ENCODE measurements at places on chromosomes 5 and 9. TPM values are rescaled to one million over a fixed set of nuclear protein-coding genes. Genes with fewer than 3 reads are reported as not detected.
A peak's percentile ranks its signal among the peaks of the same experiment; 100 is the strongest.

DNA sequence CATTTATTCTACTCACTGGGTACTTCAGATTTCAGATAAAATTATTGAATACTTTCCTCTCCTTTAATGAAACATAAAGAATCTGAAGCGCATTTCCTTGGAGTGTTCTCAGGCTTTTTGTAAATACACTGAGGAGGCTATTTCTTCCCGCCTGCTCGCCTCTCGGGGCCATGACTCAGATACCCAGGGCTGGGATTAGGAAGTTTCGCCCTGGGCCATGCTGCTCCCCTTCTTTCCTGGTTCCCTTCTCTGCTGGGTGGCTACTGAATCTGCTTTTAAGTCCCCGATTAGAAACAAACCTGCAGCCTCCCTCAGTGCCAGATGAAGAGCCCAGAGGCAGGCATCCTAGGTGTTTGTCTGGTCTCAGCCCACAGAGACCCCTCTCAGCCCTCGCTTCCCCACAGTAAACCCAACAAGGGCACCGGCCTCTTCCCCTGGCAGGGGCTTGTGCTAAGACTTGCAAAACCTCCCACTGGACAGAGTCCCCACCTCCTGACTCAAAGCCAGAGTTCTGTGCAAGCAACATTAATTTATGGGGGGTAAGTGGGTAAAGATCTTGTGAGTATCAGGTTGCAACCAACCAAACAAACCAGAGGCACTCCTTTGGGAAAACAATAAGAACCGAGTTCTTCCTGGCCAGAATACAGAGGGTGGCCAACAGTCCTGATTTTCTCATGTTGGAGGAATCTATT lies 30.7 kb upstream of the IRX1 start:
- H3K4me1 ChIP-seq, result no peaks in the 10 kb centered on the region
- DNase-seq, result no peak
- no peak overlapping the region for H3K4me3 ChIP-seq

The GBA2 gene
- 40.7 TPM for total RNA-seq

- no peaks in the 10 kb centered on the region for H3K4me1 ChIP-seq
- no peak overlapping the region for H3K4me3 ChIP-seq
- DNase-seq, result no peak
- H3K36me3 ChIP-seq, result no peaks in the 10 kb centered on the region
- H3K27ac ChIP-seq, result peak overlapping the region; percentile 77
Observed at GRCh38 chr9:98958271-98958984, 14.7 kb downstream of the COL15A1 start.

- H3K27me3 ChIP-seq, result no peaks in the 10 kb centered on the region
- H3K4me1 ChIP-seq, result peaks cover 19% of the 10 kb centered on the region
- H3K4me3 ChIP-seq, result no peak overlapping the region
- peaks cover 20% of the 10 kb centered on the region for H3K36me3 ChIP-seq
- H3K27ac ChIP-seq, result no peak overlapping the region
Observed at GRCh38 chr5:134374232-134374631, 2.9 kb downstream of the UBE2B start.

DNA sequence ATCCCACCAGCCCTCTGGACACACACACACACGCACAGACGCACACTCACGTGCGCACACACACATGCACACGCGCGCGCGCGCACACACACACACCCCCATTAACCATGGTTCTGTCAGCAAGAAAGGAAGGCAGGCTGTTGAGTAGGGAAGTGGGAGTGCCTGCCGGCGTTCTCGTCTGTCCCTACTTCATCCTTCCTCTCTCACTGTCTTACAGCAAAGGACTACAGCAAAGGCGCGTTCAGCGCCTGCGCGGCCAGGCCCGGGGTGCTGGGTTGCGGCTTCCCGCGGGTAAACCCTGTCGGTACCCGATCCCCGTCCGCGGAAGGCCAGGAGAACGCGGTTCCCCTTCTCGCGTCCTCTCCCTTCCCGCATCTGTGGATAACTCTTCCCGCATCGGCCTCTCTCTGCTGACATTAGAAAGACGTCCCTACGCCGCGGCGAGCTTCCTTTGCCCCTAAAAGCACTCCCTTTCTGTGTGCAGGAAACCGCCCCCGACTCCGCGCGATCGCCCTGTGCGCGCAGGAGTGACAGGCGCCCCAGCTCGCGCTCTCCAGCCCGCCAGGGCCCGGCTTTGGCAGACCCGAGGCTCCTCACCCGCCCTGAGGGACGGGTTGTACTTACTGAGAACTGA lies 219.2 kb downstream of the AGTPBP1 start:
- H3K4me3 ChIP-seq, result peak overlapping the region; percentile 21
- no peaks in the 10 kb centered on the region for H3K4me1 ChIP-seq
- no peak overlapping the region for H3K27ac ChIP-seq
- no peaks in the 10 kb centered on the region for H3K36me3 ChIP-seq

DNA sequence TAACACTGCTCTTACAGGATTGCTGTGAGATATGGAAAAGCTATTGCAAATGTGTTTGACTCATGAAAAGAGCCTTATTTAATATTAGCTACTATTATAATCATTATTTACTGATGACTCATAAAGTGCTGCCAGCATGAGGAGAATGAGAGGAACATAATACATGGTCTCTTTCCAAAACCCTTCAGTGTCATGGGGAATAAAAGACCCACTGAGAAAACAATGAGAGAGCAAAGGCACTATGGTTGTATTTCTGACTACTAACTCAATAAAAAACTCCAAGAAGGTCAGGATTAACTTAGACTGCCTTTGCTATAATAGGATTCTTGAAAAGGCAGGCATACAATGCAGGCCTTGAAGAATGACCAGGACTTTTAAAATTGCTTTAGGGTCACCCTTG lies 633.5 kb downstream of the DTWD2 start:
- no peaks in the 10 kb centered on the region for H3K36me3 ChIP-seq
- H3K4me1 ChIP-seq, result no peaks in the 10 kb centered on the region
- no peak overlapping the region for H3K27ac ChIP-seq

The S100Z gene
- total RNA-seq, result not detected

GRCh38 chr5:1200495-1201326 lies 684 bp upstream of the SLC6A19 start:
- H3K27ac ChIP-seq, result no peak overlapping the region
- no peaks in the 10 kb centered on the region for H3K36me3 ChIP-seq
- H3K27me3 ChIP-seq, result no peaks in the 10 kb centered on the region
- DNase-seq, result no peak

DNA sequence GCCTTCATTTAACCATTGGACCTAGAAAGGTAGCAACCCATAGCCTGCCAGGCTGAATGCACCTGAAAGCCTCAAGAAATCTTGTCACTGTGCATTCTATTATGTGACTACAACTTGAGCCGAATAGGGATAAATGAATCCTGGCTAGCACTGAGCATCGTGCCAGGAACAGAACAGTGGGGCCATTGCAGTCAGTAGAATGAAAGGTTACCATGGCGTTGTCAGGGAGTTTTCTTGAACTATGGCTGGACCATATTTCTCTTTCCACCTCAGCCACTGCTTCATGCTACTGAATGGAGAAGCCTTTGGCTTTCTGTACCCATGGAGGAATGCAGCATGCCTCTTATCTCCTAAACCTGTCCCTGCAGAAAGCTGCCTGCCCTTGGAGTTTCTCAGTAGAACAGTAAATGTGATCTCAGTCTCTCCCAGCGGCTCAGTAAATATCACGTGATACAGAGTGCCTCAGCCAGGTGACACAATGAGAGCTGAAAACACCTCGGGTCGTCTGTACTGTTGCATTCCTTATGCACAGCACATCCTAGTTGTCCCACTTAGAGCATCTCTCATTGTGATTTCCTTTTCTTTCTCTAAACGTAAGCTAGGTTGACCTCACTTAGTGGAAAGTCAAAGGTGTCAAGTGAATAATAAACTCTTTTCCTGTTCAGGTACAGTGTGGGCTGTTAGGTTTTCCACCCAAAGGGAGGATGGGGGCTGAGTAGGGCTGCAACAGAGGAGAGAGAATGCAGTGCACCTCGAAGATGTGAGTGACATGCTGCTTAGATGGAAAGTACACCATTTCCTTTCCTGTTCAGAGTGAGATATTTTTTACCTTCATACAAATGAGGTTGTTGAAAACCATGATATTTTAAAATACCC lies 115.3 kb downstream of the MACIR start:
- H3K36me3 ChIP-seq, result no peaks in the 10 kb centered on the region
- H3K4me3 ChIP-seq, result no peak overlapping the region
- DNase-seq, result no peak
- H3K27me3 ChIP-seq, result no peaks in the 10 kb centered on the region

DNA sequence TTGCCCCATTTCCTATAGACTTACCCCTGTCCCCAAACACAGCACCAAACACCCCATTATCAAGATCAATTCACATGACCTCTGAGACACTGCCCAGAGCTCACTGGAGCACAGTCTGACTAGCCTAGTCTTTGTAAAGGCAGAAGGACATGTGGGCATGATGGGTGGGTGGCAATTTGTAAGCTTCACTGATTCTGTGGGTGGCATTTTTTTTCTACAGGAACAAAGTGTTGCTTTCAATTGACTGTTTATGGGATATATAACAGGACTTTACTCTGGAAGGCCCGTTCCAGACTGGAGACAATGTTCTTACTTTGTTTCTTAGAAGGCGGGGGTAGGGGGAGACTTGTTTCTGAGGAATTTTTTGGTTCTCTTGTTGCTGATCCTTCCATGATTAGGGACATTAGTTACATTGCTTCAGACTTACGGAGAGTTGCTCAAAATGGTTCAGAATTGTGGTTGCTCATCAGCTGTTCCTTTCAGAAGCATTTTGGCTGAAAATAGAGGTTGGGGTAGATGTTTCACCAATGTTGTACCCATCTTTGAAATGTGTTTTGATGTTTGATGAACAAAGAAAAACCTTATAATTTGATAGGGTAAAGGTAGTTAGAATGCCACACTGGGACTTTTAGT lies 20.2 kb downstream of the NNT start:
- H3K4me1 ChIP-seq, result no peaks in the 10 kb centered on the region
- no peak for DNase-seq
- no peak overlapping the region for H3K4me3 ChIP-seq

DNA sequence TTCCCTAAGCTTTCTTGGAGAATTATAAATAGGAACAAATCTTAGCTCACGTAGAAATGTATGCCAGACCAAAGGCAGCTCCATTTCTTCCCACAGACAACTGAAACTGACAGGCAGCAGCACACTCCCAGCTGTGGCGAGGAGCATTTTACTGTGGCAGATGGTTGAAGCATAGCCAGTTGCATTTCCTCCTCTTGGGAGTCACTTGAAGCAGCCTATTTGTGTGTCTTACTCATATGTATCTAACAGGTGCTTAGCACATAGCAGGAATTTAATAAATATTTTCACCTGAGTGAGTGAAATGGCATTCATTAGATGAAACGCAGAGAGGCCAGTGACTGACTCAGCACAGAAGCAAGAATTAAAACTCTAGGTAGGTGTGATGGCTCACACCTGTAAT lies 12.3 kb upstream of the MTMR12 start:
- no peaks in the 10 kb centered on the region for H3K4me1 ChIP-seq
- H3K4me3 ChIP-seq, result no peak overlapping the region
- no peak for DNase-seq
- H3K27me3 ChIP-seq, result no peaks in the 10 kb centered on the region
- no peak overlapping the region for H3K27ac ChIP-seq
- H3K36me3 ChIP-seq, result no peaks in the 10 kb centered on the region

The TMEM250 gene
- total RNA-seq, result 80.3 TPM

- no peaks in the 10 kb centered on the region for H3K27me3 ChIP-seq
- no peak overlapping the region for H3K4me3 ChIP-seq
- H3K4me1 ChIP-seq, result no peaks in the 10 kb centered on the region
- no peak for DNase-seq
- H3K36me3 ChIP-seq, result no peaks in the 10 kb centered on the region
- H3K27ac ChIP-seq, result no peak overlapping the region
Observed at GRCh38 chr5:533955-534742, 9.9 kb upstream of the SLC9A3 start.

DNA sequence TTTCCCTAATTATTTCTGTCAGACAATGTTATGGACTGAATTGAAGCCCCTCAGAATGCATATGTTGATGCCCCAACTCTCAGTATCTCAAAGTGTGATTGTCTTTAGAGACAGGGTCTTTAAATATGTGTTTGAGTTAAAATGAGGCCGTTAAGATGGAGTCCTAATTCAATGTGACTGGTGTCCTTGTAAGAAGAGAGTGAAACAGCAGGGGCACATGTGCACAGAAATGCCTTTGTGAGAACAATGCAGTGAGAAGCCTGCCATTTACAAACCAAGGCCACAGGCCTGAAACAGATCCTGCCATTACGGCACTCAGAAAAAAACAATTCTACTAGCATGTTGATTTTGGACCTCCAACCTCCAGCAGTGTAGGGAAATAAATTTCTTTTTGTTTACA lies 483.0 kb upstream of the DMAC1 start:
- H3K27me3 ChIP-seq, result no peaks in the 10 kb centered on the region
- H3K27ac ChIP-seq, result no peak overlapping the region
- no peaks in the 10 kb centered on the region for H3K36me3 ChIP-seq
- no peak for DNase-seq

The IL7R gene
- total RNA-seq, result 6.6 TPM
